WERI-Rb-1 (cell line): ENCODE measurements at places on chromosomes 11 and 22.

DNA sequence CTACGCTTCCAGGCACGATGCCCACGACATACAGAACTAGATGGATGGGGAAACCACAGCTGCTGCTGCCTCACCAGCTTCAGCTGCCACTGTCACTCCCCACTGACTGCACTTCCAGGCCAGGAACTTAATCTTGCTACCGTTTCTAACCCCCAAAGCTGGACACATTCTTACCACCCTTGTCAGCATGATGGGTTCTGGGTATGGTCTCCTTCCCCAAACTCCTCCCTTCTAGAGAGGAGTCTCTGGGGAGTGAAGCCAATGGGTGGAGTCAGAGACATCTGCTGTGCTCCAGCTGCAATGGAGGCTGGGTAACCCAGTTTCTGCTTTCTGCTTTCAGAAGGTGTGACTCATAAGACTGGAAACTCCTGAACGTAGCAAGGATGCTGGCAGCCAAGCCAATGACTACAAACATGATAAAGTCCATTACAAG, 87.0 kb upstream of the THY1 start:
- no peak for DNase-seq

- DNase-seq, result no peak
Observed at GRCh38 chr11:121536126-121536525, 83.4 kb upstream of the SORL1-AS1 start.

DNA sequence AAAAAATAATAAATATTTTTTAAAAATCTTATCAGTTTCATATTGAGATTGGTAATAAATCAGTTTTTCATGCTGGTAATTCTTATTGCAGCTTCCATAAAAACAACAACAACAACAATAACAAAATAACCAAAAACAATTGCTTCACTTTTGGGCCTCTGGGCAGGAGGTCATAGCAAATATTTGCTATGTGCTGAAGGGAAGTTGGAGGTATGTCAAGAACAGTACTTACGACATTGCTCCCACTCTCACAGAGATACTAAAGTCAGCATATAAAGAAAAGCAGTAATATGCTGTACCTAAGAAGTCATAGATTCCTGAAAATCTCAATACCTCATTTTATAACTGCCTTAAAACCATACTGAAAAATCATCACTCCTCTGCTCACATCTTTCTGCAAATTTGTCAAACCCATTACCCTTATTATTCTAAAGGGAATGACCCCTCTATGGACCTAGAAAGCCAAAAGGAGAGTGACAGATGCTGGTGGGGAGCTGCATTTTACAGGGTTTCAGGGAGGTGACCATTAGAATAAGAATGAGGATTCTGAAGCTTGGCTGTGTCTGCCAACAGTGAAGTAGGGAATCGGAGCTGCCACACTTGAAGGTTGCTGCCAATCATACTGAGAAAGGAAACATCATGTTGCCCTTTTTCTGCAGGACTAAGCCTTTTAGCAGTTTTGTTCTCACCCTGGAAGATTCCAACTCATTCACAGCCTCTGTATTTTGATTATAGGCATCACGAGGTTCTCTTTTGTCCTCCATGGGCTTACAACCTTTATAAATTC, 742.9 kb downstream of the LRRC4C start:
- DNase-seq, result no peak

GRCh38 chr11:66707486-66707885, 21.5 kb downstream of the SPTBN2 start:
- DNase-seq, result no peak

DNA sequence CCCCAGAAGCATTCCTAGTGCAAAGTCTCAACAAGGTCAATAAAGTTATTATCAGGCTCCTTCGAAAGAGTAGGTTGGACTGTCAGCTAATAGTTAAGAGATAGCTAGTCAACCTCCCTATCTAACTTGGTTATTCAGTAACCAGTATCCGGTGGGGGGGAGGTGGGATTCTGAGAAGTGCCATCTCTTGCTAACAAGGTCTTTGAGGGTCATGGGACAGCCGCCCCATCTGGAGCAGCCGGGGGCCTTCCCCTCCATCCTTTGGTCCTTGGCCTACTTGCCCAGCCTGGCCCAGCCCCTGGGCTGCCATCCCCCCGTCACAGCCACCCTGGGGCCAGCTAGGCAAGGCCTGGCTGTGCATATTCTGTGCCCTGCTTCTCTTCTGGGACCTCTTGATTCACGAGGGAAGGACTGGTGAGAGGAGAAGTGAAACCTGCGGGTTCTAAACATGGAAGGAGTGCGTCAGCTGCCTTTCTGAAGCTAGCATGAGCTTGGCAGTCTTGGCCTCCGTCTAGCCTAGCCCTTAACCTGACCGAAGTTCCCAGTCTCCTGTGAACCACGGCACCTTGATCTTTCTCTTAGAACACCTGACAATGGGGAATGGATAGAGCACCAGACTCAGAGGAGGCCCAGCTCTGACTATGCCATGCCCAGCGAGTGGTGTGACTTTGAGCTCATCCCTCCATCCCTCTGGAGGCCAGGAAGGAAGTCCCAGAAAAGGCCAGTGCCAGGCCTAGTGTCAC, 9.3 kb downstream of the SLC37A2 start:
- DNase-seq, result no peak

DNA sequence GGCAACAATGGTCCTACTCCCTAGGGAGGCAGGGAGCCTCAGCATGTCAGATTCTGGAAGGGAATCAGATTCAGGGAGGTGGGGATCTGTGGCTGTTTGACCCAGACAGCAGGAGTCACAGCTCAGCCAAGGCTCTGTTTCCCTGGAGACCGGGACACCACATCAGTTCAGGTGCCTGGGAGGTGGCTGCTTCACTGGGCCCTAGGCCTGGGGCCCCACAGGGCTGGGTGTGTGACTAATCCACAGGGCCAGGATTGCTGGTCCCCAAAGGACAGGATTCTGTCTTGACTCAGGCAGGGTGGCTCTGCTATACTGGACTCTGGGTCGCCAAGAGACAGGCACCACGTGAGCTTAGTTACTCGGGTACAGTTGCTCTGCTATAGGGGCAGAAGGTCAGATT, 3.5 kb upstream of the OR5AN1 start:
- DNase-seq, result no peak
